Activated T-cell treated with anti-CD3 and anti-CD28 coated beads, Interleukin-2, amount 50 U/mL, for 4 hours (primary cell): ENCODE measurements at places on chromosomes 1 and 21.

DNA sequence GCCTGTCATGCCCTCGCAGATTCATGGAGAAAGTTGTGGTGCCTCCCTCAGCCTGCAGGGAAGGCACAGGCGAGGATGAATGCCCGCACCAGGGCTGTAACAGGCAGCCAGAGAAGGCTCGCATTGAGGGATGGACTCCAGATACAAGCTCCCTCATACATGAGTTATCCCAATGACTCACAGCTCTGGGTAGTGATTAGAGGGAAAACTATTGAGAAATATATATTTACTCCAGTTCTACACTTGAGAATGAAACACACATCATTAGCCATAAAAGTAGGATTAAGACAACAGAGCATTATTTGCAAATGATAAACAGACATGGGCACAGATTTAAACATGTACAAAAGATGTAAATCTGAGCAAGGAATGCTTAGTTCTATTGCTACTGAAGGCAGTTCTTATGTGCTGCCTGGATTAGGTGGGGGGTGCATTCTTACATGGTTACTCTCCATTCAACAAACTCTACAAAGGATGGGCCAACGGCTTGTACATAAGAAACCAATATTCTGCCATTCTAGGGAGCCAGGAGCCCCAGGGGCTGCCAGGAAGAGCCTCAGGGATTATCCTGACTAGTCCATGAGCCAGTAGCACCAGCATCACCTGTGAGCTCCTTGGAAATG is 97.9 kb downstream of the CSMD2 start:
- no peak for DNase-seq

- DNase-seq = no peak
Measured at GRCh38 chr1:87953121-87953520, 624.4 kb downstream of the LMO4 start.

- DNase-seq = no peak
Measured at GRCh38 chr21:17730782-17731181, 88.4 kb downstream of the C21orf91 start.

DNA sequence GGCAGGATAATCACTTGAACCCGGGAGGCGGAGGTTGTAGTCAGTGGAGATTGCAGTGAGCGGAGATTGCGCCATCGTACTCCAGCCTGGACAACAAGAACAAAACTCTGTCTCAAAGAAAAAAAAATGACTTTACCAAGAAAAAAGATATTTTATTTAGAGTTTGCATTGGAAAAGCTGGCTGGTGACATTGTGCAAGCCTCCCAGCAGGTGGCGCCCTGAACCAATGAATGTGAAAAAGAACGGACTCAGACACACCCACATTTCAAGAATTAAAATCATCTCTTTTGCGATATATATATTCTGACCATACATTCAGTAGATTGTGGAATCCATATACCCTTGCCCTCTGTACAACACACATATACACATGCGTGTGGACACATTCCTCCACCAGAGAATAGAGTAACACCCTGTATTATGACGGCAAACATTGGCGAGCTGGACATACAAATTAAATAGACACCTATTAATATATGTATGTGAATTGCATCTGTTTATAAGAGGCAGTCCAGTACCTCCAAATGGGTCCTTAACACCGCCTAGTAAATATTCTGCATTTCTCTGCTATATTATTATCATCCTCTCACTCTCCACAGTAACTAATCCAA is 39.0 kb upstream of the CADM3 start:
- peak; percentile 56 for DNase-seq

- no peak for DNase-seq
Measured at GRCh38 chr1:155002464-155003226, at the start of gene ZBTB7B. ZBTB7B (plus strand) TSS chr1:155002802; CDS start chr1:155014661, 11,859 bp downstream.

GRCh38 chr1:47249755-47250154 is 17.7 kb upstream of the TAL1 start:
- no peak for DNase-seq

DNA sequence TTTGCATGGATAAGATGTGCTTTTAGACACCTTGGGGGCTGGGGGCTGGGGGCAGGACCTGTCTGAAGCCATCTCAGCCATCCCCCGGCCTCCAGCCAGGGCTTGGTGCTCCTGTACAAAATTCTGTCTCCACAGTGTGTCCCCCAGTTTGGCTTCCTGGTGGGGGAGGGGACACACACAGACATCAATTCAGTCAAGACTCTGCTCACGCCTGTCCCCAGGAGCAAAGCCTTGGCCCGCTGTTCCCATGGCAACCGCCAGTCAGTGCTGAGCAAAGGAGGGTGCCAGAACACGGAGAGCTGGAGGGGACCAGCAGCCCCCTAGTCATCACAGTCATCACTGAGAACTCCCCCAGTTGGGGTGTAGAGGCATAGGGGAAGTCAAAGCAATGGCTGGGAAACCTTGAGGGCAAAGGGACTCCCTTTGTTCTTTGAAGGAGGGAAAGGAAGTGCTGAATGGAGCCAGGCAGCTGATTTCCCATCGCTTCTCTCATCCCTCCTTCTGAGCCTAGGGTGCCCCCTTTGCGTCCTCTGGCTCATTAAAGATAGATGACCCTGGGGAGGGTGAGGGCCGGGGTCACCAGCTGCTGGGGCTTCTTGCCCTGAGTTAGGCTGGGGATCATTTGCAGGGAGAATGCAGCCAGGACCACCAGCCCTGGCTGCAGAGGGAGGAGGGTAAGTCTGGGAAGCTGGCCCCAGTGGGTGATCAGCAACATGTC is 134.9 kb upstream of the IPO9 start:
- no peak for DNase-seq

DNA sequence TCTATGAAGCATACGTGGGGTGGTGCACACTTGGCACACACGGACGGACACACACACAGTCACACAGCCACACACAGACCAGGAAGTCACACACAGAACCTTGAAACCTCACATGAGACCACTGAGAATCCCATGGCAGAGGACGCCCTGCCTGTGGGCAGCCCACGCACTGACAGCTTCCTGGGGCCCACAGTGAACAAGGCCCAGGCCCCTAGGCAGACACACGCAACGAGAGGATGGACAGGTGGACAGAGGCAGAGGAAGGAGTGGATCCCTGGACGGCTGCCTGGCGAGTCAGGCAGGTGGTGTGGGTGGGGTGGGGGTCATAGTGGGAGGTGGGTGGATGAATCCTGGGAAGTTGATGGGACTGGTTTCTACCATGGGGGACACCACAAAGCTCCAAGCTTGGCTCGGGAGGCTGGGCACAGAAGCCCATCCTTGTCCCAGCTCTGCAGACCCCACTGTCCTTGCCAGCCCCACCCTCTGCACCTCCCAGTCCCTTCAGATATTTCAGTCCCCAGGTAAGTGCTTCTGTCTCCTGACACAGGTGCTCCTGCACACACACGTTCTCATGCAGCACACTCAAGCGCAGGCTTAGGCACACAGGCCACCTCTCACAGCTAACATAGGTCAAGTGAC is 49.1 kb downstream of the WNT9A start:
- DNase-seq = no peak

DNA sequence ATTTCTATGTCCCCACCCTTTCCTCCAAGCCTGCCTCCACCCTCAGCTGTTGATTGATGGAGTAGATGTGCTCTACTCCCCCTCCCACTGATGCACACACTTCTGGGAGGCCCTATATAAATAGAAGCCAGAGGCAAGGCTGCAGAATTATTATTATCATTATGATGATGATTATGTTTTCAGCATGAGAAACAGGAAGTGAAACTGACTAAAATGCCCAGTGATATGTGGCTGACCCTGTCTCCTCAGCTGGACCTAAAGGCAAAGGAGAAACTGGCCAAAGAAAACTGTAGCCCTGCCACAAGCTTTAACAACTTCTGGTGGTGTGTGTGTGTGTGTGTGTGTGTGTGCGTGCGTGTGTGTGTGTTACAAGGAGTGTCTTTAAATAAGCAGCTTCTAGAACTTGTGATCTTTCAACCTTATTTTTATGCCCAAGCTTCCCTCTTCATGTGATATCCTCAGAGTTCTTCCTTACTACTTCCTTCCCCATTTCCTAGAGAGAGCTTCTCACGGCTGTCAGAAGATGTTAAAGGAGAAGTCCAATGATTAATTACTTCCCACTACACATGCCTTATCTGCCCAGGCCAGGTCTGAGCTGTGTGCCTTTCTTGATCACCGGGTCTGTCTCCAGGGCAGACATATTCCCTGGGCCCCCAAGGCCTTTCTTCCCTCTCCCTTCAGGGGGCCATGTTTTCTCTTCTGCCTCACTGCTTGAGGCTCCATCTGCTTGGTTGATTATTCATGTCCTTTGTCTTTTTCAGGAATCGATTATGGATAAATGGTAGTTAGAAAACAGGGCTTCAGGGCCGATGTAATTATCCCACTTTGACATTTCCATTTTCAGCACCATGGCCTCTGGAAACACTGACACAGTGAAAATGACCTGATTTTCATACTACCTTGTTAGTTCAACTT is 11.6 kb upstream of the MAPKAPK2 start:
- DNase-seq = no peak

DNA sequence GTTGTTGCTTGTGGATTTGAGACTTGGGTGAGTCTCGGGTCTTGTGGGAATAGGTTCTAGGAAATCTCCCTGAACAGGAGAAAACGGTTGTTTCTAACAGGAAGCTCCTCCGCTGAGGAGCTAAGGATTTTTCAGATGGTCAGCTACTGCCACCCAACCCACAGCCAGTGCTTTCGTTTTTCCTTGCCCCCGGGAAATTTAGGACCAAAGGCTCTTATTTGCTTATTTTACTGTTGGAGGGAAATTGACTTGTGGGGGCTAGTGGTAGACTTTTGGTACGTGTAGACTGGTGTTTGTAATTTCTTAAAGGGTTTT is 792 bp downstream of the SNX7 start:
- no peak for DNase-seq

DNA sequence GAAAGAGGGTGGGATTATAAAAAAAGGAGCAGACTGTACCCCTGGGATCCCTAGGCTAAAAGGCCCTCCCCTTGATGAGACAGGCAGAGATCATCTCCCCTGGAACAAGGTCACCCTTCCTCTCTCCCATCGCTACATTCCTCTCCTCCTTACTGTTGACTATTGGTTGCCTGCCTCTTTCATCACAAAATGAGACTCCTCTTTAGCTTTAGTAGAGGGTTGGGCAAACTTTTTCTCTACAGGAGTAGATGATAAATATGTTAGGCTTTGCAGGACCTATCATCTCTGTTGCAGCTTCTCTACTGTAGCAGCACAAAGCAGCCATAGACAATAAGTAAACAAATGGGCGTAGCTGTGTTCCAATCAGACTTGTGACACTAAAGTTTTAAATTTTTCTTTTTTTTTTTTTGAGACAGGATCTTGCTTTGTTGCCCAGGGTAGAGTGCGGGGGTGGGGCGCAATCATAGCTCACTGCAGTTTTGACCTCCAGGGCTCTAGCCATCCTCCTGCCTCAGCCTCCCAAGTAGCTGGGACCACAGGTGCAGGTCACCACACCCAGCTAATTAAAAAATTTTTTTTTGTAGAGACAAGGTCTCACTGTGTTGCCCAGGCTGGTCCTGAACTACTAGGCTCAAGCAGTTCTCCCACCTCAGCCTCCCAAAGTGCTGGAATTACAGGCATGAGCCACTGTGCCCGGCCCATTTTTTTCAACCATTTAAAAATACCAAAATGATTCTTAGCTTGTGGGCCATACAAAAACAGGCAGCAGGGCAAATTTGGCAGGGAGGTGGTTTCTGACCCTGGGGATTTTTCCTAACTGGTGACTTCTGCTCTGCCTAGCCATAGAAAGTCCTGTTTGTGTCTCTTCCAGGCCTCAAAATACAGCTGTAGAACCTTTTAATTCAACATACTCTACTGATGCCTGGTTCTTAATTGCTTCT is 15.1 kb downstream of the MCL1 start:
- no peak for DNase-seq

GRCh38 chr1:42962641-42963377 is 4.1 kb upstream of the SLC2A1 start:
- DNase-seq = no peak

DNA sequence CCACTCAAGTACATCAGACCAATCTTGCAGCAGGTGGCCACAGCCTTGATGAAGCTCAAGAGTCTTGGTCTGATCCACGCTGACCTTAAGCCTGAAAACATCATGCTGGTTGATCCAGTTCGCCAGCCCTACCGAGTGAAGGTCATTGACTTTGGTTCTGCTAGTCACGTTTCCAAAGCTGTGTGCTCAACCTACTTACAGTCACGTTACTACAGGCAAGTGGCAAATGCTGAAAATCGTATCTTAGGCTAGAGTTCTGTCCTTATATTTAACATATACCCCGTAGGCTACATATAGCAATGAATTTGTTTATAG is 12.1 kb downstream of the HIPK1 start:
- DNase-seq = no peak

DNA sequence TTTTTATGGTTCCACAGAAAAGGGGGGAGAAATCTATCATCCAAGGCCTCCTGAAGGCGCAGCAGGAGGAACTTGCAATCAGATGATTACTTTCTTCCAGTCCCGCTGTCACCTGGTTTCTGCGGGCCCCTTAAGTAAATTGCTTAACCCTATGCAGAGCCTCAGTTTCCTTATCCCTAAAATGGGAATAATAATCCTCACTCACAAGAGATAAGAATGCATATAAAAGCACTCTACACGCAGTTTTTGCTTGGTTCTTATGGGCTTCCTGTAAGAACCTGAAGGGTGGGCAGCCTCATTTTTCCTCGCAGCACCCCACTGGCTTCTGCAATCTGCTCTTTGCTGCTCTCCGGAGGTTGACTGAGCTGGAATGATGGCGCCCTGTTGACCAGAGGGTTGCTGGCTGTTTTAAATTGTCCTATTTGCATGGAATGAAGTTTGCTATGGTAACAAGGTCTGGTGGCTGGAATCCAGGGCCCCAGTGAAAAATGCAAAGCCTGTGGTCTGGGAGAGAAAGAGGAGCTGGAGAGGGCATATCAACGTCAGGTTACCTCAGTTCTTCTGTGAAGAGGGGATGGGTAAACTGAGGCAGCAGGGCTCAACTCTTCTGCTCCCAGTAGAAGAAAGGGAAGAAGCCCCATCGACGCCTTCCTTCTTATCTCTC is 1.0 kb upstream of the KAZN start:
- no peak for DNase-seq

DNA sequence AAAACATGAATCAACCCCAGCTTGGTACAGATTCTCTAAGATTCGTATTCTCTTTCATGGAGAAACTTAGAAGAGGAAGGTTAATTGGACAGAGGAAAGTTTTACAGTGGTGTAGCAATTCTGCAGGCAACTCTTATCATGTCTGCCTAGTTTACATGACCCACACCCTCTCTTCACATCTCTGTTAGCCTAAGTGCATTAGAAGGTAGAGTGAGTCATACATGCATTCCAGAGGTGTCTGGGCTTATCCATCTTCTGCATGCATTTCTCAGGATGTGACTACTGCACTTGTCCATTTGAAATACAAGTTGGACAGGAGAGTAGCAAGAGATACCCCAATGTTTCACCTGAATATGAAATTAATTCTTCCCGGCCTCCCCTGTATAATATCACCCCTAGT is 578.4 kb upstream of the NCAM2 start:
- DNase-seq = no peak

- DNase-seq = peak; percentile 22
Measured at GRCh38 chr1:207004931-207005830, 27.4 kb downstream of the C1orf116 start.

DNA sequence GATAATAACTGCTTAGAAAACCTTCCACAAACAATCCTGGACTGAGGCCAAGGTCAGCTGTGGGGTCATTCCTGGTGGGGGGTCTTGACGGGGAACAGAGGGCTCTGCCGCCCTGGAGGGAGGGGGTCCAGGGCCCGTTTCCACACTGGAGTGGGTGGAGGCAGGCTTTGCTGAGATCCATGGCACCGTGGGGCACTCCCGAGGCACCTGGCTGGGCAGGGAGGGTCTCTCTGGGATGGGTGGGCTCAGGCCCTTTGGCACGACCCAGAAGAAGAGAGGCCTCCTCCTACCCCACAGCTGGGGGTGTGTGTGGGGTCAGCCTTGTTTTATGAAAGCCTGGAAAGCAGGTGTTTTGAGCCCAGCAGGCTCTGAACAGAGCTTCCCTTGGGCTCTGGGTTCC is 5.1 kb downstream of the MMEL1 start:
- DNase-seq = no peak

- no peak for DNase-seq
Measured at GRCh38 chr21:32413015-32413504, 554 bp downstream of the EVA1C start.
